GDM1 (cell line): ENCODE measurements at places on chromosomes 2 and 18.

- DNase-seq, result no peak
Measured at GRCh38 chr18:21896732-21897336, 156.2 kb downstream of the MIB1 start.

DNA sequence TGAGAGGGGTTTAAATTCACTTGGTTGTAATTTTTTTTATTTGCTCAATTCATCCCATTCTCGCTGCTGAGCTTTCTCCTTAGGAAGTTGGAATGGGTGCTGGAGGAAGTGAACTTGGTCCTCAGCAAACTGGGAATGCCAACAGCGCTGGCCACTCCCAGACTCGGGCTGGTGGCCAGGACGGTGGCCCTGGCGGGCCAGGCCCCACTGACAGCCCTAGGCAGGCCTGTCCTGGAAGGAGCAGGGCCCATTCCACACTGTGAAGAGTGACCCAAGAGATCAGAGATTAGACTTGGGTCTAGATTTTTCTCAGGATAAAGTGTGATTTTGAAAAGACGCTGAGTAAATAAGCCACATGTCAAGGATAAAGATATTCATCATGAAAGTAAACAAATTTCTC is 132.7 kb downstream of the HDAC4 start:
- DNase-seq, result no peak

GRCh38 chr2:161124201-161124600 is 36.0 kb upstream of the TANK start:
- DNase-seq, result no peak

- no peak for DNase-seq
Measured at GRCh38 chr2:51667679-51668078, 635.7 kb upstream of the NRXN1 start.

DNA sequence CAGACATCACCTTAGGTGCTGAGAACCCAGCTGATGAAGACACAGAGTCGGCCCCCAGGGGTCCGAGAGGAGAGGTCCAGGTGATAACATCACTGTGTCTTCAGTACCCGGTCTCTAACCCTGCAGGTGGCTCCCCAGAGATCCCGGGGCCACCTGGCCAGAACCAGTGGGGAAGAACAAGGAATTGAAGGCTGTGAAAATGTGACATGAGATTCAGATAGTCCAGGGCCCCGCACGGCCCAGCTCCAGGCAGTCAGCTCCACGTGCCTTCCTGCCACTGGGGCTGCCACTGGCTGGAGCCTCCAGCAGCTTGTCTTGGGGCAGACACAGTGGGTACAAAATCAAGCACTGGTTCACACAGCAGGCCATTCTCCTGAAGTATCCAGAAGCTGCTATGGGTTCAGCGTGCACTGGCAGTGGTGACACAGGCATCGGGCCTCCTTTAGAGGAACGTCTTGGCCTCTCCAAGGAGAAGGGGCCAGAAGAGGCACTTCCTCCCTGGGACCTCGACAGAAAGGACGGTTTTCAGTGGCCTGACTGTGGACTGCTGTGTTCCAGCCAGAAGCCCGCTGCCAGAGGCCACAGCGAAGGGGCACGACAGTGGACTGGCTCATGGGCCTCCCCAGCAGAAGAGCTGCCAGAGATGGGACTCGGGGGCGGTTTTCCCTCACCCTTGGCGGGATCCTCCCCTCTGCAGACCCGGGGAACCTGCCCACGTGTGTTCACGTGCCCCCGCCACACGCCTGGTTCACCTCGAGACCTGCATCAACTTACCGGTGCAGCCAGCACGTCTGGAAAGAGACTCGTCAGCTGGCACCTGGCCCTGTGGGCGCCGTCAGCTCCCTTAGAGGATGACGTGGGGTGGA is 150.4 kb downstream of the HDAC4 start:
- DNase-seq, result no peak

- DNase-seq, result no peak
Measured at GRCh38 chr18:59547581-59548182, 149.5 kb downstream of the CCBE1 start.

- DNase-seq, result no peak
Measured at GRCh38 chr2:126906781-126907180, 8.1 kb downstream of the TEX51 start.

DNA sequence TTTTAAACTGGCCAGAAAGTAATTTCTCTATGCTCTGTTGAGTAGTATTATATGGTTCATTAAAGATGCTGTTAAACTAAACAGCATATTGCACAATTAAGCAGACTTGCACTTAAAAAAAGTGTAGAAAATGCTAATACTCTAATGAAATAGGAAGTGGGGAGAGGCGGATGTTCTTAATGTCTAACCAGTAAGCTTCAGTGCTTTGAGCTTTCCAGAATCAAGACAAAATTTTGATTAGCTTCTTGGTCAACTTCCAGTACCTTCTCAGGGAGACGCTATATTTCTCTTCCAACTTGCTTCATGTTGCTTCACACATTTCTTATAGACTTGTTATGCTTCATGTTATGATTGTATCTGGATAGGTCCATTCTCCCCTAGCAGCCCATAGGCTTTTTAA is 89.1 kb downstream of the MAP2 start:
- no peak for DNase-seq

GRCh38 chr2:134764164-134764563 is 45.4 kb upstream of the TMEM163 start:
- DNase-seq, result no peak

GRCh38 chr2:3480352-3481010 is 38.9 kb downstream of the ADI1 start:
- DNase-seq, result no peak

DNA sequence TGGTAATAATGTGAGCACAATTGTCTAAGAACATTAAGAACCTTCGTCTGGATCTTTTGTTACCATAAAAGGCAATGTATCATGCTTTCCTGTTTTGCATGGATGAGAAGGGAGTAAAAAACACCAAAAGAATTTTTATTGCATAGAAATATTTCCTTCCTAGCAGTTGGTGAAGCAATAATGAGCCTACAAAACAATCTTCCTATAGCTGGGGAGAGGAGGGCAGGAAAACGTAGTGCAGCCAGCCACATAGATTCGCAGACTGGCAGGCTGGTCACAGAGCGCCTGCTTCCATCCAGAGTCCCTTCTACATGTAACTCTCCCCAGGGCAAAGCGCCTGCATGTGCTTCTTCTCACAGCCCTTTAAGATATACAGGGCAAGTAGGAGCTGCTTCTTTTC is 190.4 kb downstream of the BABAM2 start:
- DNase-seq, result no peak

DNA sequence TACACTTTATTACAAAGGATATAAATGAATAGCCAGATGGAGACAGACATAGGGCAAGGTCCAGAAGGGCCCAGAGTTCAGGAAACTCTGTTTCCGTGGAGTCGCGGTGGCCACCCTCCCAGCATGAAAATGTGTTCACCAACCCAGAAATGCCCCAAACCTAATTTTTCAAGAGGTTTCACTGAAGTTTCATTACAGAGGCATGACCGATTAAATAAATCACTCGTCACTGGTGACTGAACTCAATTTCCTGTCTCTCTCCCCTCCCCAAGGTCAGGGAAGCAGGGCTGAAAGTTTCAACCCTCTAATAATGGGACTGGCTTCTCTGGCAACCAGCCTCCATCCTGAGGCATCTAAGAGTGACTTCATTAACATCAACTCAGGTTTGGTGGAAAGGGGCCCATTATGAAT is 22.4 kb downstream of the USP40 start:
- DNase-seq, result no peak

DNA sequence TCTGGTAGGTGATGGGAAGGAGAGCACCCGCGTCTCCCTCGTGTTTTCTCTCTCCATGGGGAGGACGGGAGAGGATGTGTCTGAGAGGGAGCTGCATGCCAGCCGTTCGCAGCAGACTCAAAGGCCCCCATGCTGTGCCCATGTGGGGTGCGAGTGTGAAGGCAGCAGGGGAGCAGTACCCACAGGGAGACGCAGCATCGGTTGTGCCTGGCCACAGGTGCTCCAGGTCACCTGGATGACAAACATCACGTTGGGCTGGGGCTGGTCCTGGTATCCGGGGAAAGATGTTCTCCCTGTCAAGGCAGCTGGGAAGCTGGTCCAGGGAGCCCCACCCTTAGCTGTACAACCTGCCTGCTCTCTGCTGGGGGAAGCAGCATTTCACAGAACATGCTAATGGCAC is 119.5 kb upstream of the SALL3 start:
- DNase-seq, result no peak

DNA sequence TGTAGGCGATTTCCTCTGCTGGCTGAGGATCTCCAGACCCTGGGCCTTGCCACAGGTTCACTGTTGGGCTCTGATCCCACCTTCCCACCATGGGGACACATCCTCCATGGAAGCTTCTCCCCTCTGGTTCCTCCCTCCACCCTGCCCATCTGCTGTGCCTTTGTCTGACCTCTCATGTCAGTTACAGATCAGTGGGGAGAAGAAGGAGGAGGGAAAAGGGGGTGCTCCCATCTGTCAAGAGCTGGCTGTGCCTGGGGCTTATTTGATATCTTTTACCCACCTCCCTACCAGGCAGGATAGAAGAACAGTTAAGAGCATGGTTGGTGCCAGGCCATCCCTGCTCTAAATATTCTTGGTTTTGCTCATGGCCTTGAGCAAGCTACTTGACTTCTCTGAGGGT is 12.3 kb upstream of the DNAJB2 start:
- no peak for DNase-seq

DNA sequence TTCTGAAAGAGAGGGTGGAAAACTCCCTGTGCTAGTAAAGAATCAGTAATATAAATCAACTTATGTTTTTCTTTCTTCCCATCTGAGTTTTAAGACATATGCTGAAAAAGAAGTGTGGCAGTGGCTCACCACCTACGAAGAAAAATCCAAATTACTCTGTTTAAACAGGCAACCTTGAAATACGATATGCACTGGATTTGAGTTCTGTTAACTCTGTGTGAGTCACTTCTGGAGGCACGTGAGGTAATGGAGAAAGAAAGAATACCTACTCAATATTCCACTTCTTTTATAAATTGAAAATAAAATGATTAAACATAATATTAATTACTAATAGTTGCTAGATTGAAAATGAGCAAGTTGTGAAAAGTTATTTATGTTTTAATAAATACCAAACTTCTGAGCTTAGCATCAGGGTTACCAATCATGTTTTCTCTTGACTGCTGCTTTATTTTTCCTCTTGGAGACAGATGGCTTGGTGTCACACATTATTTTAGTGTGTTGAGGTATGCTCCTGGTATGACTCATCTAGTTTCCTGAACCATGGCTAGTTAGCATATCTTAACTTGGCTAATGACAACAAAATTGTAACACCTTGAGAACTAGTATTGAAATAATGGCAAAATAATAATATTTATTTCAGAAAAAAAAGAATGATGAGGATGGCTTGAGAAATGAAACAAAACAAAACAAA is 1705.5 kb upstream of the PIK3C3 start:
- DNase-seq, result no peak

- no peak for DNase-seq
Measured at GRCh38 chr2:131425231-131425941, 50.5 kb upstream of the TUBA3D start.

DNA sequence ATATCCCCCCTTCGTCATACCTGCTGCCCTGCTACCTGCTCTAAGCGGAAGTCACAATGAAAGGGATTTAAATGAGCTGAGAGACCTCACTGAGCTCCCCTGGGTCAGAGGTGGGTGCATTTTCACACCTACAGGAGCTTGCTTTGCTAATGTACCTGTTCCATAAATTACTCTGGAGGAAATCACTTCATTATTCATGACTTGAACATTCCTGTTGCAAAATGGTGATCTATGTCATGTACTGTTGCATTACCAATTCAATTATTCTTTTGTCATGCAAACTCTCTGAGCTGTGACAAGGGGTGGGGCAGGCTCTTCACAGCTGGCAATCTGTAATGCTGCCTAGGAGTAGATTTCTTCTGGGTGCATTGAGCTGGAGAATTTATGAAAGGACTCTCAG is 761.3 kb downstream of the TSN start:
- DNase-seq, result no peak

- no peak for DNase-seq
Measured at GRCh38 chr2:212882626-212883025, 268.8 kb downstream of the IKZF2 start.

DNA sequence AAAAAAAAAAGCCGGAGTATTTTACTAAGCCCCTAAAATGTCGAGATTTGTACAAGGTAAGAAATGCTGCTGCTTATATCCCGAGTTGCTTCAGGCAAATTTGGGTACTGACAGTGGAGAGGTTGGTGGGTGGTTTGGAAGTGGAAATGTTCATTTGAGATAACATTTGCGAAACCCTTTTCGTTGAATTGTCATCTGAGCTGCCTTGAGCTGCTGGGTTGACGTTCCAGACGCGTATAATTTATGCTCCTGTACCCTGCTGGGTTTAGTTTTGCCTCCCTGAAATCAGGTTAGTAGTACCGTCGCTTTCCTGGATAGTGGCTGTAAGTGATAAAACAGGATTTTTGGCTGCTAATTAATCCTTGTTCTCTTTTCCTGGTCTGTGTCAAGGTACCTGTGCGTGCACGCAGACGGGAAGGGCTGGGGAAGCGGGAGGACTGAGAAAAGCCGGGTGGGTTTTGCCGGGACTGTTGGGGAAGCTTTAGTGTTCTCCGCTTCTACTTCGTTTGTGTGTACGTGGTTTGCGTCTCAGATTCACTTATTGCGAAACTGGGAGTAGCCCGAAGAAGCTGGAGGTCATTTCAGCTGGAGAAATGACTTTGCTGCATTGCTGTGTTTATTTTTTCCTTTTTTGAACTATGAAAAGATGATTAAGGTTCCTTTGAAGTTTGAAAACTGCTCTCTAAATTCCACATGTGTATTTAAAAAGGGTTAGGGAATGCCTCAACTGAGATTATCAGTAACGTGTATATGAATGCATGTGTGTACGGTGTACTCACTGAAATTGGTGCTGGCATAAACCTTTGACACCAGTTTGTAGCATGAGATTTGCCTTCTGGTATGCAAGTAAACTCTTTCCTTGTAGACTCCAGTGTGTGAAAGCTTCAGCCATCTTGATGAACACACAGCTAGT is 709 bp downstream of the UGP2 start:
- no peak for DNase-seq

DNA sequence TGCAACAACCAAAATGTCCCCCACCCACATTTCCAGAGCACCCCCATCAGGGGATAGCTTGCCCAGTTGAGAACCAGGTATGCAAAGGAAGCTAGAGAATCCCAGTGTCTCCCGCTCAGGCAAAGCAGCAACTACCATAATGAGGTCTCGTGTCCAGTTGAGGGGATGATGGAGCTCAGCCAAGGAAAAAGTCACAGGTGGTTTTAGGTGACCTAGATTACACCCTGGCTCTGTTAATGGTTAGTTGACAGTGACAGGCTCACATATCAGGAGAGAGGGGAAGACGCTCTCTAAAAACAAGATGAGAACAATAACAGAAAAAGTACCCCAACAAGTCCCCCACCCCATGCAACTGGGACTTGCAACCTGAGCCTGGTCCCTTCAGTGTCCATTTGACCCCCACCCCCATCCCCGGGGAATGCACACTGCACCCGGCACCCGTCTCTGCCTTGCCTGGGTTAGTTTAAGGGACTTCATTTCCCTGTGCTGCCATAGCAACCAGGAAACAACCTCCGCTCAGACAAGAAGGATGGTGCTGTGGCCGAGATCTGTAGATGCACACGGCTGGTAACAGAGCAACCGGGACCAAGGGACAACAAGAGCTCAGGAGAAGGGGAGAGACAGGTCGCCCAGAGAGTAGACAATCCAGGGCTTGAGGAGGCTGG is at the start of gene KIAA2012:
KIAA2012 (plus strand) TSS at position 519 of the 665 bp plus-strand sequence. CDS start 373 bp downstream, outside the sequence.
- no peak for DNase-seq
